T-helper 2 cell treated with Interferon-gamma antibody and Interleukin-4, amounts not matched to agents 5 μg/mL and 100 μg/mL, for 36 hours (primary cell): ENCODE measurements at places on chromosomes 7 and 10.

DNA sequence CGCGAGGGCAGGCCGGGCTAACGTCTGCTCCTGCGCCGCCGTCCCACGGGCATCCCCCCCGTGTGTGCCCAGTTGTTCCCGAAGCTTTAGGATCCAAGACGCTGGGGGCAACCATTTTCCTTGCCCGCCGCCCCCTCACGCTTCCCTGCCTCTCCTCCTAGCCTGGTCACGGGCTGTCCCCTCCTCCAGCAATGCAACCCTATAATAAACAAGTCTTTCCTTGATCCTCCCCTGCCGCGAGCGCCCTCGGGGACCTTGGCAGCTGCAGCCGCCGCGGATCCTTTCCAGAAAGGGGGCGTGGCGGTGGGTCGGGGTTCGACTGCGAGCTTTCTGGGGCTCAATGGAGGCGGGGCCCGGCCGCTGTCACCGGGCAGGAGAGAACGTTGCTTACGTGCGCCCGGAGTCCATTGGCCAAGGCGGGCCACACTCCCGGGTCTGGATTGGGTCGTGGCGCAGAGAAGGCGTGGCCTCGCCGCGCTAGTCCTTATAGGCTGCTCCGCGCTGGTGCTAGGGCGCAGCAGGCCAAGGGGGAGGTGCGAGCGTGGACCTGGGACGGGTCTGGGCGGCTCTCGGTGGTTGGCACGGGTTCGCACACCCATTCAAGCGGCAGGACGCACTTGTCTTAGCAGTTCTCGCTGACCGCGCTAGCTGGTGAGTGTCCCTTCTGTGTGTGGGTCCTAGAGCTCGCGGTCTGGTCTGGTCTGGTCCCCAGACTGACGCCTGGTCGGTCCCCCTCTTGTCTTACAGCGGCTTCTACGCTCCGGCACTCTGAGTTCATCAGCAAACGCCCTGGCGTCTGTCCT, at the start of gene DDIT4:
TSS of gene DDIT4 (plus strand) at position 515 of the 803 bp plus-strand sequence. CDS start 293 bp downstream, outside the sequence.
- peak; percentile 99 for DNase-seq

DNA sequence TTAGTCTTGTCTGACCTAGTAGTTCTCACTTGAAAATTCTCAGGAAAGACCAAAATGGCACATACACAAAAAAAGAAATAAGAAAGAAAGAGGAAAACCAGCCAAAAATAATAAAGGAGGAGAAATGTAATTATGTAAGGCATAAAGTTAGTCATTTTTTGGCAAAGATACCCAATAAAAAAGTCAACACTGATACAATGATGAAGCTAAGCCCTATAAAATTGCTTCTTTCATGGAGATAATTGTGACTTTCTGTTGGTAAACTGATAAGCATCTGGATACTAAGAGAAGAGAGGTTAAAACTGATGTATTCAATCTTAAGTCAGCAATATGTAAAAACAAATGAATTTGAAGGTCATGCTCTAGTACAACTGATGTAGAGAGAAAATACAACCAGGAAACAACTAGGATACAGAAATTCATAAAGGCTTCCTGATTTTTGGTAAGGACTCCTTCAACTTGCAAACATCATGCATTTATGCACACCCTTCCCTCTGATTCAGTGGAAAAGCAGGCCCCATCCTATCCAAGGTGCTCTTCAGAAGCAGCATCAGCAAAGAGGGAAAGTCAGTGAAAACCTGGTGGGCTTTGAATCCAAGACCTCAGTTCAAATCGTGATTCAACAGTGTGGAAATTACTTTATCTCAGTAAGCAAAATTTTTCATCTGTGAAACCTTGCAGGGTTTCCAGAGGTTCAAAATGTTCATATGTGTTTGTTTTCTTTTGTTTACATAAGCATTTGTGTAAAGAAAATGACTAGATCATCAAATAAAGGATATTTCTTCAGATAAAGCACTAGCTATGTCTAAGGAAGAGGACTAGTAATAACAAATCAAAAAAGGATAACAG, 32.6 kb downstream of the IMMP2L start:
- no peak for DNase-seq

- no peak for DNase-seq
Observed at GRCh38 chr7:149477494-149478443, 16.9 kb upstream of the ZNF777 start.

DNA sequence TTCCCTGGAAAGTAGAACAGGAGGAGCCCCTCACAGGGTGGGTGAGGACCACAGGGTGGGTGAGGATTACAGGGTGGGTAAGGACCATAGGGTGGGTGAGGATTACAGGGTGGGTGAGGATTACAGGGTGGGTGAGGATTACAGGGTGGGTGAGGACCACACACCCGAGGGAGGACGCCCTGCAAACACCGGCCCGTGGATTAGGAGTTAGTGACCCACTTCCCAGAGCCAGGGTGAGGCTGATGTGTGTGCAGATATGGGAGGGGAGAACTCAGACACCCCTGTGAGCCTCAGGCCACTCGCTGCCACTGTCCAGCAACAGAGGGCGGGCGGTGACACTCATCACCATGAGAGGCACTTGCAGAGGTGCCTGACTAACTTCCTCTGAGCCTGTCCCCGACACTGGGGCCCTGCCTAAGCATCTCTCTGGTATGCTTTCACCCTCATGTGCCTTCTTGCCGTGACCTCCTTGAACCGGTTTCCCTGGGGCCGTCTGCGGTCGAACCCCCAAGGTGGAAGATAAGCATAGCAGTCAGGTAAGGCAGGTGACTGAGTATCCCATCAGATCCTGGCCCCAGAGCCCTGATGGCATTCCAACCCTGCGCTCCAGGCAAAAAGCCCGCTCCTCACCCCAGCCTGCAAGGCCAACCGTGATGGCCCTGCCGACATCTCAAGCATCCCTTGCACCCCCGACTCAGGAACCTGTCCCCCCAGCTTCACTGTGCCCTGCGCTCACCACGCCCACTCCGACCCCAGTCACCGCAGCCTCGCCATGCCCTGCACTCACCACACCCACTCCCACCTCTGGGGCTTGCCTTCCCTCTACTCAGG, 74.1 kb downstream of the FAM53B start:
- no peak for DNase-seq

DNA sequence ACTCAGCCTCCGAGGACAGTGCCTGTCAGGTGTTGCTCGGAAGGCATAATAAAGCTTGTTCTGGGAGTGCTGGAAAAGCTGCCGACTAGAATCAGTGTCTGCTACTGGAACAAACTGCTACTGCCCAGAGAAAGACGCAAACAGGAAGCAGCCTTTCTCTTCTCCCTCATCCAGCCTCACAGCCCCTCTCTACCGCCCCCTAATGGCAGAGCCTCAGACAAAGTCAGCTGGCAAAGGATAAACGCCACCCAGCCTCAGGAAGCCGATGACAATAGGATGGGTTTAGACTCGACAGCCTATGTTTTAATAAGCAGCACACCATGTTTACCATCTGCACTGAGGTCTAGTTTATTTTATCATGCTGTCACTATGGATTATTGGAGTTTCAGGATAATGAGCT, 169.5 kb upstream of the LYZL1 start:
- DNase-seq = no peak

GRCh38 chr10:98489561-98490481, 43.1 kb upstream of the HPS1 start:
- no peak for DNase-seq

DNA sequence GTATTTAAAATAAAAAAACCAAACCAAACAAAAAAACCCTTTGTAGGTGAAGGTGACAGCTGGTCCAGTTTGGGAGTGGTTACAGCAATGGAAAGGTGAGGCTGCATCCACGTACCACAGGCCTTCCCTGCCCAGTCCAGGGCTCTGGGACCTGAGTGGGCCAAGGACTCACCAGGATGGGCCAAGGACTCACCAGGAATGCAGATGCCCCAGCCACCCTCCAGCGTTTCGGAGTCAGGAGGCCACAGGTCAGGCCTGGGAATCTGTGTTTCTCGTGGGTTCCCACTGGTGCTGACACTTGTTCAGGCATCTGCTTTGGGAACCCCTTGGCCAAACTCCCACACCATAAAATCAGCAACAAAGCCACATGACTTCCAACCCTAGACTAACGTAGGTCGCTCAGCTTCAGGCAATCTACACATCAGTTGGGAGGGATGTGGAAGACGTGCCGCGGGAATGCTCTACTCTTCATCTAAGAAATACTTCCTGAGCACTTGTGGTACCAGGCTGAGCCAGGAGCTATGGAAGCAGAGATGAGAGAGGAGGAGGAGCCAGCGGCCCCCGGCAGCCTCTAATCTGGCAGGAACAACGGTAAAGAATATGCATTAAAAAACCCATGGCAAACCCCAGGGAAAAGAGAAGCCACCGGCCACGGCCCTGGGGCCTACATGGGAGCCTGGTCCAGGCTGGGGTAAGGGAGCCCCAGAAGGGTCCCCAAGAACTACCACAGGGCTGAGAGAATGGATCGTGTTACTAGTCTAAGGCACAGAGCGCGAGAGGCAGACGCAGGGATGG, 473.4 kb downstream of the PTPRN2 start:
- DNase-seq = no peak

DNA sequence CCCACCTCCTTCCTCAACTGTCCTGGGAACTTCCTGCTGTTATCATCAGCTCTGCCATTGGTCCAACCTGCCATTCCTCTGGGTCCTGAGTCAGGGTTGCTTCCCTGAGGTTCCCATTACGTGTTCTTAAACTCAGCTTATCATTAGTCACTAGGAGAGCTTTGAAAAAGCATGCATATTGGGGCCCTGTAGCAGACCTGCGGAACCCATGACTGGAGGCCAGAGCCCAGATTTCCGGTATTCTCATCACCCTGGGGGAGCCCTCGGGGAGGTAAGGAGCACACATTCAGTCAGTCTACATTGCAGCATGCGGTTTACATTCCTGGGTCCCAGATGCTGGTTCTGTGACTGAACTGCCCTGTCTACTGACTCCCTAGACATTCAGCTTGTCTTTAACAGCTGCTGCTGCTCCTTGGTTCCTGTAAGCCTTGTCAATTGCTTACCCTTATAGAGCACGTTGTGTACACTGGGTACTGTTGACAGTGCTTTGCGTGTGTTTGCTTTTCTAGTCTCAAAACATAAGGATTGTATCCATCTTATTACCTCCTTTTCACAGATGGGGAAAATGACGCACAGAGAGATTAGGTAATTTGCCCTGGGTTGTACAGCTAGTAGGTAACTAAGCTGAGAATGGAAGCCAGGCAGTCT, 12.8 kb downstream of the CDHR3 start:
- DNase-seq = no peak

DNA sequence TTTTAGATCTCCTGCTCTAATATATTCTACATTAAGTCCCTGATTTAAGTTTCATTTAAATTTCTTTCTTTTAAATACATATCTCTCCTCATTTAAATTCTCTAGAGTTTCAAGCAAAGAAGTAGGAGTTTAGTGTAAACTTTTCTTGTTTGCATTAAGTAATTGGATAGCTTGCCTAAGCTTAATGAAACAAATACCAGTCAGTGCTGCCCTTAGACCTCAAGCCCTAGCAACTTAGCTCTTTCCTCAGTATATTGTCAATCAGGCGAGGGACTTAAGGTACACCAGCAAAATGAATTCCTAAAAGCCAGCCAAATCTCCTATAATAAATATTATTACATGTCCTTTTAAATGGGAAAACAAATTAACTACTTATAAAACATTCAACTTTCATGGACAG, 101.5 kb downstream of the CHCHD3 start:
- no peak for DNase-seq

GRCh38 chr7:43649755-43650274, 66.9 kb downstream of the STK17A start:
- peak; percentile 74 for DNase-seq

DNA sequence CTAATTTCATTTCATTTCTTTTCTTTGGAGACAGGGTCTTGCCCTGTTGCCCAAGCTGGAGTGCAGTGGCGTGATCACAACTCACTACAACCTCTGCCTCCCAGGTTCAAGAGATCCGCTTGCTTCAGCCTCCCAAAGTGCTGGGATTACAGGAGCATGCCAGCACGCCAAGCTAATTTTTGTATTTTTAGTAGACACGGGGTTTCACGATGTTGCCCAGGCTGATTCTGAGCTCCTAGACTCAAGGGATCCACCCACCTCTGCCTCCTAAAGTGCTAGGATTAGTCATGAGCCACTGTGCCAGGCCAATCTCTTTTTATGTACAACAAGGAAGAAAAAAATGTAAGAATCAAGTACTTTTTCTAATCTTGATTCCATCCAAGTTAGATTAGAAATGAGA, 10.7 kb upstream of the KMT2E start:
- peak; percentile 35 for DNase-seq

DNA sequence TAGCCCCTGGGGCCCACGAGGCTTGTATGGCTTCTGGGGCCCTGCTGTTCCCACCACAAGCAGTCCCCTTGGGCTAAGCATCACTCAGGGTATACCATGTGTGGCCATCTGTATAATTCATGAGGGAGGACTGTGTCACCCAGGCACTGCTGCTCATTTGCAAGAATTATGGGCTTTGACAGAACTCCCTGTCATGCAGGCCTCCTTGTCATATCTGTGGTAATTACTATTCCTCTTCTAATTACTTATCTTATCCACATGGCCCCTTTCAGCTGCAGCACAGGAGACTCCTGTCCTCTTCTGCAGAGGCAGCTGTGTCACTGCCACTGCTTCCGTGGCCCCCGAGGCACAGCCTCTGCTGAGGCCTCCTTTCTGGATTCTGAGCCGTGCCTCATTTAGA, 46.3 kb downstream of the LRMDA start:
- DNase-seq = no peak

- peak; percentile 34 for DNase-seq
Observed at GRCh38 chr10:124403548-124403947, 15.2 kb downstream of the OAT start.

DNA sequence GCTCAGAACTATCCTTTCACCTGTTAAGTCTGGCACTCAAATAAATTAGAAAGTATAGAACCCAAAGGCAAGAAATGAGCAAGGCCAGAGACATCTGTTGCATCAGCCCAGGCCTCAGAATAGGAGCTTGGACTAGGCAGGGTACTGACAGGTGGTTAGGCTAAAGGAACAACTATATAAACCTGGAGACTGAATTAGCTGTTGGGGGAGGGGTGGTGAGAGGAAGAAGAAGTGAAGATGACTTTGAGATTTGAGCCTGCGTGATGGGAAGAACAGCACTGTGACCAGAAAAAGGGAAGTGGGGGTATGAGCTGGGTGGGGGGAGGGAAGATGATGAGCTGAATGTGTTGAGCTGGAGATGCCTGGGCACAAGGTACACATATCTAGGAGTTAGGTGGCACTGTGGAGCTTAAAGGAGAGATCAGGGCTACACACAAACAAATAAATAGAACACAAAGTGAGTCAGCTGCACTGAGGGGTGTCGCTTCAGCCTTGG, 244.7 kb downstream of the PTEN start:
- no peak for DNase-seq

DNA sequence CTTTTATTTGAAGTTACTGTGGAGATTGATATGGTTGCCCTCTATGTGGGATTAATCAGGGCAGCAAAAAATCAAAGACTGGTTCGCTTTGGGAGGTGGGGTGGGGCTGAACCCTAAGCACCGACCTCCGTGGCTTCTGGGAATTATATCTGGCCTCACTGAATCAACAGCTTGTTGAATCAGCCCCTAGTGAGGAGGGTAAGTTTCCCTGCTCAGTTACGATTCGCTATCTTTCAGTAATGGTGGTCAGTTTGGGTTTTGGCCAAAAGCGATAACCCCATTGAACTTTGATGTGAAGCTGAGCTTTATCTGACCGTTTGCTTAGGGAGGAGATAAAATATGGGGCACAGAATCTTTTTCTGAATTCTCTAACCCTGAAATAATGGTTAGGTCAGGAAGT, 16.6 kb upstream of the ARPC1A start:
- DNase-seq = no peak

- DNase-seq = no peak
Observed at GRCh38 chr7:158820656-158821055, 8.7 kb downstream of the ESYT2 start.

- no peak for DNase-seq
Observed at GRCh38 chr10:2121929-2122328, 384.6 kb upstream of the ADARB2 start.
